ENCODE measurements at places on chromosomes 4 and X. TPM values are rescaled to one million over a fixed set of nuclear protein-coding genes. Genes with fewer than 3 reads are reported as not detected.

DNA sequence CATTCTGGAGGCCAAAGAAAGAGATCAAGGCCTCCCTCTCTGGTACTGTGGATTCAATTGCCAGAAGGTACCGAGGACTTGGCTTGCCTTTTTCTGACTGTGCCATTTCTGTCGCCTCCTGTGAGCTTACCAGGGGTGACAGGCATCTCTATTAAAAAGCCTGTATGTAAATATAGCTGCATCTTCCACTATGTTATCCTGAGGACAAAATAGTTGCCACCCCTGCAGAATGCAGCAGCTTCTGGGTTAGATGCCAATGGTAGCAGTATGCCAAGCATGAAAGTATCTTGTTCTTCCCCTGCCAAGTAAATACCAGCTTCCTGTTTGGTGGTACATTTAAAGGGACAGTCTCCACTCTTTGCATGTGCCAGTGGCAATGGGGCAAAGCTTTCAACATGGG, 10.7 kb downstream of the TRPC5OS start:
- no peak for DNase-seq

DNA sequence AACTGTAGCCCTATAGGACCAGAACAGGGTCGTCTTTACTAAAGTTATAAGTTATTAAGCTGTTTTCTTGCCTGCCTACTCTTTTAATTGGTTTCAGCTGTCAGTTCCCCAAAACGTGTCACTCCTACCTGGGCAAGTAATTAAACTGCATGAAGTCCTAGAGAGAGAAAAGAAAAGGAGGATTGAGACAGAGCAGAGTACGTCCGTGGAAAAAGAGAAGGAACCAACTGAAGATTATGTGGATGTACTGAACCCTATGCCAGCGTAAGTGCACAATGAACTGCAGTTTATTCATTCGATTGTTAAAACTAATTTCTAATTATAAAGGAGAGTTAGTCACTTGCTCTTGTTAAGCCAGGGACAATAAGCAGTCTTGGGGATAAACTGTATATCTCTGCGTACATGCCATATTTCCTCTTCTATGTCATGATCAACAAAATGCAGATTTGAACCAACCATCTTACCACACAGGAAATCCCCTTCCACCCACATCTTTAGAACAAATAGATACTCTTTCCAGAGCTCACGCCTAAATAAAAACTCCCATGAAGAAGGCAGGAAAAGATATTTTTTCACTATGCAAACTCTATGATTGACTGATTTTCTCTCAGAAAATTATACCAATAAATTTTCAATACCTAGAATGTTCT, 22.8 kb downstream of the STAP1 start:
- DNase-seq, result no peak

Gene CORIN
- total RNA-seq, result not detected

- no peak for DNase-seq
Observed at GRCh38 chr4:147009875-147010274, 64.2 kb upstream of the TTC29 start.

GRCh38 chr4:170990989-170991589, 822.1 kb upstream of the GALNTL6 start:
- DNase-seq, result no peak

DNA sequence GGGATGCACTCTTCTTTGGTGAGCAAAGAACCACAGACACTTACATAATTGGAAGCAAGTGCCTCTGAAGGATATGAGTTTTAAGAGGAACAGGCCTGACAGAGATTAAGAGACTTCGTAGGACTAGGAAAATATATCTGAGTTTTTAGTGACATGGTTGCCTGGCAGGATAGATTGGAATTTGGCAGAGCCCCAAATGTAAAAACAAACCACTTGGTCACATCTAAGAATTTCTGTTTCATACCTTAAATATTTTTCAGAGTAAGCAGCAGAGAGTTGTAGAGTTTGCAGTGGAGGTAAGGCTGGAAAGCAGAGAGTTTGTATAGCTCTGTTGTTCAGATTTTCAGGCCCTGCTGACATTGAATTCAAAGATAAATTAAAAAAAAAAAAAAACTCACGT, 150.1 kb upstream of the MAGEB2 start:
- DNase-seq, result no peak

DNA sequence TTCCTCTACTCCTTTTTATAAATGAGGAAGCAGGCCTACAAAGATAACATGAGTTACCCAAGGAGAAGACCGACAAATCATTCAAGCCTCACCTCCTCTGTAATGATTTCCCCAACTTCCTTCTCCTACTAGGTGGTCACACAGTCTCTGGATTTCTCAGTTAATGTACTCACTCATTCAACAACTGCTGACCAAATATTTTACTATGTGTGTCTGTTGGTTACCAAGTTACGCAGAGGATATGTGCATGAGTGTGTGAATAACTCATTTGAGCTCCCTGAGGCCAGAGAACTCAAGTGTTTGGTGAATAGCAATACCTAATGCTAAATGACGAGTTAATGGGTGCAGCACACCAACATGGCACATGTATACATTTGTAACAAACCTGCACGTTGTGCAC, 10.4 kb downstream of the CASK start:
- DNase-seq, result no peak

GRCh38 chr4:81745050-81745449, 273.3 kb upstream of the RASGEF1B start:
- no peak for DNase-seq

GRCh38 chr4:101807351-101807750, 16.8 kb downstream of the BANK1 start:
- DNase-seq, result no peak

DNA sequence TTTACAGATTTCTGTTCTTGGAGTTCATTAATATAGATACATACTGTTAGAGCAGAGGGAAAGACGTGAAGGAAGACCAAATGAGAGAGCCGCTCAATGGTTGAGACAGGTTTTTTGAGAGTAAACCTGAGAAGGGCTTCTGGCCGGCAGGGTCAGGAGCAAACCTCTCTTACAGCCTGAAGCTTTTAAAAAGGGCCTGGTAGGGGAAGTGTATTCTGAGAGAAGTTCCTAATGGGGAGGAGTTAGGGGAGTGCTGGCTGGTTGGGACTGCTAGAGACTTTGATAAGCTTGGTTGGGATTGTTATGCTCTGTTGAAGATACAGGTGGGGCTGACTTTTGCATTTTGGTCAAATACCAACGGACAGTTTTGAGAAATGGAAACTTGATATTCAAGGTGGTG, 186.8 kb upstream of the PABPC4L start:
- no peak for DNase-seq

DNA sequence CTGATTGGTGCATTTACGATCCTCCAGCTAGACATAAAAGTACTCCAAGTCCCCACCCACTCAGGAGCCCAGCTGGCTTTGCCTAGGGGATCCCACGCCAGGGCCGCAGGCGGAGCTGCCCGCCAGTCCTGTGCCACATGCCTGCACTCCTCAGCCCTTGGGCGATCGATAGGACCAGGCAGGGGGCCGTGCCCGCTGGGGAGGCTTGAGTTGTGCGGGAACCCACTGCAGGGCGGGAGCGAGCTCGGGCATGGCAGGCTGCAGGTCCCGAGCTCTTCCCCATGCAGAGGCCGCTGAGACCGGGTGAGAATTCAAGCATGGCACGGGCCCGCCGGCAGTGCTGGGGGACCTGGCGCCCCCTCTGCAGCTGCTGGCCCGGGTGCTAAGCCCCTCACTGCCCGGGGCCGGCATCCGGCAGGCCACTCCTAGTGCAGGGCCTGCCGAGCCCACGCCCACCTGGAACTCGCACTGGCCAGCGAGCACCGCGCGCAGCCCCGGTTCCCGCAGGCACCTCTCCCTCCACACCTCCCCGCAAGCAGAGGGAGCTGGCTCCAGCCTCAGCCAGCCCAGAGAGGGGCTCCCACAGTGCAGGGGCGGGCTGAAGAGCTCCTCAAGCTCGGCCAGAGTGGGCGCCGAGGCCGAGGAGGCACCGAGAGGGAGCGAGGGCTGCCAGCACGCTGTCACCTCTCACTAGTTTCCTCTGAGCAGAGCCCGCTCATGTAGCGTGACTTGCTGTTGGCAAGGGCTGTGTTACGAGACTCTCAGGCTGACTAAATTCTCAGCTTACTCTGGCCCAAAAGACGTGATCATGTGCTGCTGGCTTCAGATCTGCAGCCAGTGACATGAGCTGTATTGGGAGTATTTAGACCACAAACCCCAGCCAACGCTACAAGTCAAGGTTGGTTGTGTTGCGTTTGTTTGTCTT, 87.5 kb downstream of the TRAPPC11 start:
- DNase-seq, result no peak

Gene PRKG2
- total RNA-seq, result 0.58 TPM

Gene CT45A10
- total RNA-seq, result not detected

Gene MAGEA9
- not detected for total RNA-seq

GRCh38 chrX:631802-632365, 1.3 kb downstream of the SHOX start:
- DNase-seq, result no peak

- no peak for DNase-seq
Observed at GRCh38 chrX:16144420-16144819, 21.1 kb downstream of the GRPR start.

GRCh38 chr4:184851200-184851541, 25.4 kb upstream of the ACSL1 start:
- peak; percentile 6 for DNase-seq

GRCh38 chr4:167930166-167930565, 162.2 kb upstream of the ANXA10 start:
- DNase-seq, result no peak

Gene NKX3-2
- not detected for total RNA-seq

- no peak for DNase-seq
Observed at GRCh38 chr4:158906073-158906472, 137.2 kb downstream of the FNIP2 start.

Gene EDA
- 1.3 TPM for total RNA-seq

- no peak for DNase-seq
Observed at GRCh38 chr4:105135785-105136184, 10.9 kb upstream of the TET2 start.

Gene ELOVL6
- total RNA-seq, result 8.4 TPM

- no peak for DNase-seq
Observed at GRCh38 chr4:120857312-120857711, 65.2 kb downstream of the PRDM5 start.

Gene HS6ST2
- total RNA-seq, result 0.39 TPM

Gene FABP2
- total RNA-seq, result not detected

DNA sequence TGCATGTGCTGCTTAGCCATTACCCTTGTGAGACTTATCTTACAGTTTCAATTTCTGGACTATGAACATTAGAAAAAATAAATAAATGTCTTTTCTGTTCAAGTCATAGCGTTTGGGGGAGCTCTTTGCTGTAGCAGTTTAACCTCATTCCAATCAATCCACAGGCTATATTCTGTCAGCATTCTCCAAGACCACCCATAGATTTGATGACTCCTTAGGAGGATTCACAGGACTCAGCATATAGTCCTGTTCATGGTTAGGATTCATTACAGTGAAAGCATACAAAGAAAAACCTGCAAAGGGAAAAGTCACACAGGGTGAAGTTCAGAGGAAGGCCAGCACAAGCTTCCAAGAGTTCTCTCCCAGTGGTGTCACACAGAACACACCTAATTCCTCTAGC, 180.5 kb downstream of the ADAMTS3 start:
- no peak for DNase-seq

- no peak for DNase-seq
Observed at GRCh38 chr4:149029056-149029651, 586.9 kb upstream of the NR3C2 start.

DNA sequence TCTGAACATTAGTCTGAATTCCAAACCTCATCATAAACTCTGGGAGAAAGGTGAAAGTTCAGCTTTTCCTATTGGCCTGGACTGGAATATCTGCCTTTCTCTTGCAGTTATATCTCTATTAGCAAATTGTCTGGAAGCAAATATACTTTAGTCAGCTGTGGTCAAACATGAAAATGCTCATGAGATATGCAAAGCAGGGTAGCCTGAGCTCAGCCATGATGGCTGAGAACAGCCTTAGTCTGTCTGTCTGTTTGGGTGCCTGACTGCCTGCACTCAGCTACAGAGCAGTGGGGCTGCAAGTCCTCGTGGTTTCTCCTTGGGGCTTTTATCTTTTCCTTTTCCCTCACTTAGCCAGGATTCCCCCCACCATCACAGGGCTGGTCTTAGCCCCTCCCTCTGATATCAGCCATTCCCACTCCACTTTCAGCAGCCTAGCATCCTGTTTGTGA, 19.5 kb upstream of the PGRMC2 start:
- no peak for DNase-seq

- no peak for DNase-seq
Observed at GRCh38 chr4:55343887-55344286, 2.2 kb upstream of the SRD5A3 start.

DNA sequence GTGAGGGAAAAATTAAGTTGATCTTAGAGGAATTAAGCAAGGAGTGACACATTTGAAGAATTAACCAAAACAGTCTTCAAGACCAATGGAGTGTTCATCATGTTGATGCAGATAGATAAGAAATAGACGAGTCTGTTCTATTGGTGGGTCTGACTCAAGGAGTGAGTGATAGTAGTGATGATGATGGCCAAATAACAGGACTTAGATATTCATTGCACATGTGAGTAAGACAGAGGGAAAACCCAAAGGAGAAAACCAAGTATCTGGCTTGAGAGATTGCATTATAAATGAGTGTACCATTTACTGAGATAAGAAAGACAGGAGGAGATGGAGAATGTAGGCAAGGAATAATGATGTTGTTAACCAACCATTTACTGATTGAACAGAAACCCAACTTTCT, 321.3 kb downstream of the ADGRL3 start:
- no peak for DNase-seq

Gene REELD1
- 0.20 TPM for total RNA-seq

DNA sequence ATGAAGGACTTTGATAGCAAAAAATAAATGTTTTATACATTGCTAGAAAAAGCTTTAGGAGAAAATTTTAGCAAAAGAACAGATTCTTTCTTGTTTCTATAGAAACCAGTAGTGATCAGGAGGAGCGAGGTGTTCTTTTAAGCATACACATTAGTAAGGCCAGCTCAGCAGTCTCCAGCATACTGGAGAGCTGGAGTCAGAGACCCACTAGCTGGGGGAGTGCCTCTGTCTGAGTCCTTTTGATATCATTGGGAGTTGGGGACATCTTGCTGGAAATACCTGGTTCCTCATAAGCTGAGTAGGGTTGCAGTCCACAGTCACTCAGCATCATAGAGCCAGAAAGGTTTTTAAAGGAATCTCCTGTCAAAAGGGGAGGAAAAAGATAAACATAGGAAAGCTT, 67.4 kb downstream of the AFF2 start:
- no peak for DNase-seq

DNA sequence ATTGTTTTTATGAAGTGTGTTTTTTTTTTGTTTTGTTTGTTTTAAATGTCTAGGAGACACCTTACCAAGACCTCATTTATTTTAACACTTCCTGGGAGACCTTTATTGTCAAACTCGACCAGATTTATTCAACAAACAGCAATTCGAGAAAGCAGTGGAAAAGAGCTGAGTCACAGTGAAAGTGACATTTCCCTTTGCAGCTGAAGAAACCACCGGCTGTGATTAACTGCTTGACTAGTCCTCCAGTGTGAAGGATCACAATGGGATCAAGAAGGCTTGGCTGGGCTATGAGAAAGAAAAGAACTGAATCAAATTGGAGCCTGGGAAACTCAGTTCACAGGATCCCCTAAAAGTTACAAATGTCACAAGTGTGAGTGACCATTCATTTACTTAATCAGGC, 11.9 kb upstream of the ADH7 start:
- peak; percentile 19 for DNase-seq
